ENCODE measurements at places on chromosomes 12 and 14.

- DNase-seq = no peak
Observed at GRCh38 chr14:100072783-100073346, 7.6 kb downstream of the EVL start.

DNA sequence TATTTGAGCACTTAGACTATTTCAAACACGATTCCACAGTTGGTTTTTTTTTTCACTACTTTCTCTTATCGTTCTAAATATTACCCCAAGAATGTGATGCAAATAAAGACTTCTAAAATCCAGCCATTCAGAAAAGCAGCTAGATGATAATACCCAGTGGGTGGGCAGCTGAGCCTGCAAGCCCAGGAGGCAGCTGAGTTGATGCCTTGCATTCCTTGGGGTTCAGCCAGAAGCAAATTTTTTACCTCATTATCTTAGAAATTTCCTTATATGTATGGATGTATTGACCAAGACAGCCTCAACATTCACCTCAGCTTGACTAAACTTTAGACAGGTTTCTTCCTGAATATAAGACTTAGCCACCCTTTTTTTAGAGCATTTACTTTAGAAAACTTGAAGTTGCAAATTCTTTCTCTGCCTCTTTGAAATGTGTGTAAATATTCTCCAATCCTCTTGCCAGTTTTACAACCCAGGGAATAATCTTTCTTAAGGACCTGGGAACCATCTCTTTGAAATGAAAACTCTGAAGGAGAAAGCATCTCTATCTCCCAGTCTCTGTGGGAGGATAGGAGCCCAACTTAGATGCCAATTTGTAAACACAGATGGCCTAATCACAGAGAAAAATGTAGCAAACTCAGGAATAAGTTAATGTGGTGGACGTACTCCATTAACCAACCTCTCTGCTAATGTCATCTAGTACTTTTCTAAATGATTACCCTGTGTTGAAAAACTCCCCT, 52.2 kb upstream of the ANP32D start:
- no peak for DNase-seq

DNA sequence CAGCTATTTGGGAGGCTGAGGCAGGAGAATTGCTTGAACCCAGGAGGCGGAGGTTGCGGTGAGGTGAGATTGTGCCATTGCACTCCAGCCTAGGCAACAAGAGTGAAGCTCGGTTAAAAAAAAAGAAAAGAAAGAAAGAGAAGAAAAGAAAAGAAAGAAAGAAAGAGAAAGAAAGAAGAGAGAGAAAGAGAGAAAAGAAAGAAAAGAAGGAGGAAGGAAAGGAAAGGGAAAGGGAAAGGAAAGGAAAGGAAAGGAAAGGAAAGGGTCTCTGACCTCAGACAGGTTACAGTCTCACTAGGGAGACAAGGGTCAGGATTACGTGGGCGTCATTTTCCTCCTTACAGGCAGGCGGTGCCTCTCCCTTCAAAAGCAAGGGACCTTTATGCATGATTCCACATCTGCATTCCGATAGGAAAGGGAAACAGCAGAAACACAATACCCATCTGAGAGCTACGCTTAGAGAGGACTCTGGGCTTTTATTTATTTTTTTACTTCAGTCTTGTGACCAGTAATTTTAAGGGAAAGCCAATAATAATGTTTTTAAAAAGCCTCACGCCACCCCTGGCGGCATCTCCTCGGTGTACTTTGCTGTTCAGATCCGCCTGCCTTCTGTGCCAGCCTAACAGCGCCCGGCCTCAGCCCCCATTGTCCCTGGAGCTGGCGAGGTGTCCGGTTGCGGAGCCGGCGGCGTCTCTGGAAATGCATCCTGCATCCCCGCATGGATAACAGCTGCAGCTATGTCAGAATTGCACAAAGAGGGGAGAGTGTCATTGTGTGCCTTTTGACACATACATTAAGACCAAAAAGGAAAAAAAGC, 945 bp upstream of the HIP1R start:
- peak; percentile 75 for DNase-seq

GRCh38 chr12:18681818-18682217, 56.0 kb downstream of the PLCZ1 start:
- DNase-seq = no peak

DNA sequence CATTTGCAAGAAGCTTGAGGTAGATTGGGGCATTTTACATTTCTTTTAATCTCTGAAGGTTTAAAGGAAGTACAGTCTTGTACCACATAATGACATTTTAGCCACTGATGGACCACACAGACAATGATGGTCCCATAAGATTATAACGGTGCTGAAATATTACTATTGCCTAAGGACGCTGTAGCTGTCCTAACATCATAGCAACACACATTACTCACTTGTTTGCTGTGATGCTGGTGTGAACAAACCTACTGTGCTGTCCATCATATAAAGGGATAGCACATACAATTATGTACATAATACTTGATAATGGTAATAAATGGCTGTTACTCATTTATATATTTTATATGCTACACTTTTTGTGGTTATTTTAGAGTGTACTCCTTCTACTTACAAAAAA, 127.1 kb upstream of the CPNE8 start:
- DNase-seq = no peak

GRCh38 chr14:59325906-59326305, 137.4 kb downstream of the DAAM1 start:
- DNase-seq = no peak

GRCh38 chr12:19088606-19089005, 40.9 kb upstream of the PLEKHA5 start:
- no peak for DNase-seq

DNA sequence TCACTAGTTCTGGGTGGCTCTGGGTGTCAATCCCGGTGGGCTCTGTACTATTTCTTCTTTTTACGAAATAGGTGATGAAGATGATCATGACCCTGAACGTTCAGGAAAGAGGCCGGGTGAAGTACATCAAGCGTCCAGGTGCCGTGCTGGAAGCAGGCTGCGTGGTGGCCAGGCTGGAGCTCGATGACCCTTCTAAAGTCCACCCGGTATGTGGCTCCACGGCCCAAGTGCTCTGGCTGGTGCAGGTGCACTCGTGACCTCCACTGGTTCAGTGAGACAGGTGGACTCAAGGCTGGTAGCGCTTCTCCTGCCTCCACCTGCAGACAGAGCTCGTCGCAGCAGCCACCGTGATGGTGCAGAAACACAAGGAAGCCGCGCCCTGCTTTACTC, 85.1 kb downstream of the ACACB start:
- no peak for DNase-seq

- DNase-seq = no peak
Observed at GRCh38 chr12:22729957-22730443, 105.0 kb downstream of the ETNK1 start.
